ENCODE measurements at places on chromosomes 11 and 22.

DNA sequence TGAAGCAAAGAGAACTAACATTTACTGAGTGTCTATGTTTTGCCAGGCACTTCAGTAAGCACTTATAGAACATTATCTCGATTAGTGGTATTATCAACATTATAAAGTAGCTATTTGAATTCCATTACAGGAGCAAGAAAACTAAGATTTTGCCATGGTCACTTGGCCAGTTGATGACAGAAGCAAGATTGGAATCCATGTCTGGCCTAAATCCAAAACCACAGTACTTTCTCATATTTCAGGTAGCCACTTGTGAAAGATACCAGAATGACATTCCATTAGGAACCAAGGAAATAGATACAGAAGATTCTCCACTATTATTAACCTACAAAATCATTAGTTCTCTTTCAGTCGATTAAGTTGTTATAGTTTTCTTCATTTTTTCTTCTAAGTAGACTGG lies 691.0 kb upstream of the API5 start:
- no peak for DNase-seq

DNA sequence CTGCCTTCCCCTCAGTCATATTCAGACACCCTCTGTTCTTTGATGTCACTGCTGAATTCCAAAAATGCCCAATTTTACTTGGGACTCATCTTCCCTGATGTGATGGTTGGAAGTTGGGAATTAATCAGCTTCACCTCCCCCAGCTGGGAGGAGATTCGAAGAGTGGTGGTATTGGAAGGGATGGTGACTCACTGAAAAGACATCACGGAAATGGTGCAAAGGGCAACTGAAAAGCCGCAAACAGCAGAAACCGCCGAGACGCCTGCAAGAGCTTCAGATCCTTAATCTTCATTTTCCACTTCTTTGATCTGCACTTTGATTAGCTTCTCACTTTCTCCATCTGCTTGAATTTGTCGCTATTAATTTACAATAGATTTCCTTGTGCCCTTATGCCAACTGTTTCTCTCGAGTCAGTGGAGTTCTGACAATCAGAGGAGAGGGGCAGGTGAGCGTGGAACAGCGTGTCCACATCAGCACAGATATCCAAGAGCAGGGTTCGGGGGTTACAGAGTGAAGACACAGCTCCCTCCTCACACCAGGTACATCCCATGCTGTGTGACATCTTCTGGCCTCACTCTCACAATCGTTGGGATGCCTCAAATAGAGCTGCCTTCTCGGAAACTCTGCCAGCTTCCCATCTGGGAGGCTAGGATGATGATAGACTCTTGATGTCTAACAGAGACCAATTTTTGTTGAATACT lies 325.4 kb downstream of the BRD1 start:
- DNase-seq = no peak

- DNase-seq = no peak
Measured at GRCh38 chr11:70103256-70103975, 25.3 kb downstream of the ANO1 start.

GRCh38 chr22:39292561-39293074 lies 26.8 kb downstream of the RPL3 start:
- DNase-seq = no peak

GRCh38 chr22:21755851-21756284 lies 20.3 kb upstream of the YPEL1 start:
- no peak for DNase-seq

DNA sequence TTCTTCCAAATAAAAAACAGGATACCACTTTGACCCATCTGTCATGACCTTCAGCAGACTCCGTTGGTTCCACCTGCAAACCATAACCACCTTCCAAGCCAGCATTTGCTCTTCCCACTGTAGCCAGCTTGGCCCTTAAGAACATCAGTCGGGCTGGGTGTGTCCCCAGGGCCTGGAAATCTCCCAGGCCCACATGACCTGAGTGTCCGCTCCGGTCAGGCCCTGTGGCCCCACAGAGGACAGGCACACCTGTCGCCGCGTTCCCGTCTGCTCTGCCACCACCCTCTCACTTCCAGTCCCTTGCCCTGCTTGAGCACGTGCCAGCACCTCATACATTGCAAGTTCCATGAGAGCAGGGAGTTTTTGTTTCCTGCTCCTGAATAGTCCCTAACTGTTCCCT lies 65.7 kb upstream of the PITPNB start:
- no peak for DNase-seq

DNA sequence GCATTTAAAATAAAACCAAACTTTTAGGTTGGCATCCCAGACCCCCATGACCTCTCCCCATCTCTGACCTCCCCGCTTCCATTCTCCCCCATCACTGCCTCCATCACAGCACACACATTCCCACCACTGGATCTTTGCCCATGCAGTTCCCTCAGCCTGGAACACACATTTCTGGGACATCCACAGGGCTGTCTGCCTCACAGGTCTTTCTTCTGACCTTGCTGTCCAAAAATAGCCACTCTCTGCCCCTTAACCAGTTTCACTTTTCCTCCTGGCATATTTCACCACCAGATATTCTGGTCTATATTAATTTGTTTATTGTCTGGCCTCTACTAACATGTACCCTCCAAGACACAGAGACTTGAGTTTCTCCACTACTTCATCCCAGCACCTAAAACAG lies 75.2 kb upstream of the PRDM11 start:
- DNase-seq = no peak

Measured in T-helper 2 cell (primary cell).